ENCODE measurements at places on chromosomes 6 and 20. TPM values are rescaled to one million over a fixed set of nuclear protein-coding genes. Genes with fewer than 3 reads are reported as not detected.
A peak's percentile ranks its signal among the peaks of the same experiment; 100 is the strongest.

GRCh38 chr20:11549172-11550103 lies 368.3 kb upstream of the BTBD3 start:
- H3K36me3 ChIP-seq: no peaks in the 10 kb centered on the region
- no peaks in the 10 kb centered on the region for H3K27me3 ChIP-seq
- DNase-seq: no peak
- H3K4me3 ChIP-seq: no peak overlapping the region
- H3K27ac ChIP-seq: no peak overlapping the region
- H3K4me1 ChIP-seq: no peaks in the 10 kb centered on the region

The SMLR1 gene
- 0.31 TPM for total RNA-seq

GRCh38 chr6:82022614-82023129 lies 224.9 kb downstream of the IBTK start:
- H3K4me3 ChIP-seq: no peak overlapping the region
- no peaks in the 10 kb centered on the region for H3K36me3 ChIP-seq
- DNase-seq: no peak
- H3K4me1 ChIP-seq: peaks cover 4% of the 10 kb centered on the region
- H3K27ac ChIP-seq: no peak overlapping the region

GRCh38 chr20:51616060-51616459 lies 73.5 kb upstream of the NFATC2 start:
- no peaks in the 10 kb centered on the region for H3K4me1 ChIP-seq
- H3K27ac ChIP-seq: no peak overlapping the region
- DNase-seq: no peak
- no peak overlapping the region for H3K4me3 ChIP-seq
- no peaks in the 10 kb centered on the region for H3K27me3 ChIP-seq
- H3K36me3 ChIP-seq: no peaks in the 10 kb centered on the region

GRCh38 chr6:106152952-106153351 lies 66.8 kb downstream of the PRDM1 start:
- H3K36me3 ChIP-seq: no peaks in the 10 kb centered on the region
- no peaks in the 10 kb centered on the region for H3K27me3 ChIP-seq
- peaks cover 8% of the 10 kb centered on the region for H3K4me1 ChIP-seq
- no peak overlapping the region for H3K4me3 ChIP-seq
- no peak for DNase-seq

DNA sequence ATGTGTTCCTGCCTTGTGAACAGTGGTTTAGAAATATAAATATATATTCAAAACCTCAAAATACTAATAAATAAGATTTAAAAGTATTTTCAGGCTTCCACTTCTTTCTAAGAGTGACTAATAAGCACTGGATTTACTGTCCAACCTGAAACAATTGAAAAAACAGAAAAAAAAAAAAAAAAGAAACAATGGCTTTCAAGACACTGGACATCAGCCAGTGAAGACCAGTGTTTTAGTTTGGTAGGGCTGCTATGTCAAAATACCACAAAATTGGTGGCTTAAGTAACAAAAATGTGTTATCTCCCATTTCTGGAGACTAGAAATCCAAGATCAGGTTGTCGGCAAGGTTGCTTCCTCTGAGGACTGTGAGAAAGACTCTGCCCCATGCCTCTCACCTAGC lies 101.4 kb upstream of the PDE7B start:
- no peaks in the 10 kb centered on the region for H3K27me3 ChIP-seq
- no peak for DNase-seq
- no peak overlapping the region for H3K27ac ChIP-seq
- H3K4me1 ChIP-seq: no peaks in the 10 kb centered on the region

The BNIP5 gene
- total RNA-seq: 0.87 TPM

The HFE gene
- total RNA-seq: 4.1 TPM

The TNF gene
- 0.31 TPM for total RNA-seq

GRCh38 chr6:40719671-40720374 lies 132.7 kb upstream of the LRFN2 start:
- H3K36me3 ChIP-seq: no peaks in the 10 kb centered on the region
- no peaks in the 10 kb centered on the region for H3K27me3 ChIP-seq
- peak overlapping the region; percentile 20 for H3K27ac ChIP-seq
- no peak overlapping the region for H3K4me3 ChIP-seq

GRCh38 chr6:11543919-11544518 lies 6.5 kb downstream of the TMEM170B start:
- no peaks in the 10 kb centered on the region for H3K36me3 ChIP-seq
- no peak for DNase-seq
- H3K27ac ChIP-seq: no peak overlapping the region
- no peak overlapping the region for H3K4me3 ChIP-seq
- H3K27me3 ChIP-seq: no peaks in the 10 kb centered on the region

DNA sequence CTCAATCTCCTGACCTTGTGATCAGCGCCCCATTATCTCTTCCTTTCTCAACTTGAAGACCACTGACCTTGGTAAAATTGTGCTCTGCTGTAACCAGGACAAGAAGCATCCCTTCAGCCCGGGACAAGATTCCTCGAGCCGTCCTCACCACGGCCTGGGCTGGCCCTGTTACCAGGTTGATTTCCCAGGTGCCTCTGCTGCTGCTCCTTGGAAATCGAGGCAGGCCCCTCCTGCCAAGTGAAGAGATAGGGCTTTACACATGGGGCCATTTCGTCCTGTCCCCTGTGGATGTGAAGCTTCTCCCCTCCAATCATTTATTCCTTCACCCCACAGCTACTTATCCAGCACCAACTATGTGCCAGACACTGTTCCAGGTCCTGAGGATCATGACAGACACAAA lies 21.5 kb downstream of the RAB44 start:
- H3K27ac ChIP-seq: no peak overlapping the region
- H3K4me3 ChIP-seq: no peak overlapping the region

- H3K27ac ChIP-seq: no peak overlapping the region
- H3K4me3 ChIP-seq: no peak overlapping the region
- peak; percentile 70 for DNase-seq
- peaks cover 11% of the 10 kb centered on the region for H3K4me1 ChIP-seq
Observed at GRCh38 chr6:37566111-37566949, 66.6 kb upstream of the CCDC167 start.

DNA sequence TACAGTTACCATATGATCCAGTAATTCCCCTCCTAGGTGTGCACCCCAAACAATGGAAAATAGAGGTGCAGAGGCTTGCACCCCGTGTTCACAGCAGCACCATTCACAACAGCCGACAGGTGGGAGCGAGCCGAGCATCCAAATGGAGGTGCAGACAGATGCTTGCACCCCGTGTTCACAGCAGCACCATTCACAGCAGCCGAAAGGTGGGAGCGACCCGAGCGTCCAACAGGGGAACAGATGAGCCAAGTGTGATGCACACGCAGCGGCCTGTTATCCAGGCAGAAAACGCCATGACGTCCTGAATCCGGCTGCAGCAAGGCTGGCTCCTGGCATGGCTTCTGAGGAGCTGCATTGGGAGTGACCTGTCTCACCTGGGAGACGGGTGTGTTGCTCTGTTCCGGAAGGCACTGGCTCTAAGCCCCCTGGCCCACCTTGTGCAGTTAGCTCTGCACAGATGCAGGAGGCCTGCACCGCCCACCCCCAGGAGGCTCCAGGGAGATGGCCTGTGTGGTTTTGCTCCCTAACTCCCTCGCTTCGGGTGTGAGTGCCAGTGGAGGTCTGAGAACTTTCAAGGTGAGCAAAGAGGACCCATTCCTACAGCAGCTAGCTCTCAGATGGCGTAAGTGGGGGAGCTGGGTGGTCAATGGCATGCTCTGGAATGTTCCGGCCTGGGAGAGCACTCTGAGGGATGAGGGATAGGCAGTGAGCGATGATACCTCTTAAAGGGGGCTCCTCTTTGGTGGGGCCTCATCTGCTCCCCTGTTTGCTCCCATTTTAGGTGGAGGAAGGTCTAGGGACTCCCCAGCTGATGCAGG lies 47.8 kb upstream of the FRMD1 start:
- H3K27me3 ChIP-seq: no peaks in the 10 kb centered on the region
- DNase-seq: peak; percentile 5
- no peak overlapping the region for H3K27ac ChIP-seq

The CST4 gene
- not detected for total RNA-seq

GRCh38 chr20:6061544-6061943 lies 7.7 kb upstream of the LRRN4 start:
- H3K36me3 ChIP-seq: no peaks in the 10 kb centered on the region
- H3K4me3 ChIP-seq: no peak overlapping the region
- H3K4me1 ChIP-seq: no peaks in the 10 kb centered on the region
- DNase-seq: no peak
- no peak overlapping the region for H3K27ac ChIP-seq

DNA sequence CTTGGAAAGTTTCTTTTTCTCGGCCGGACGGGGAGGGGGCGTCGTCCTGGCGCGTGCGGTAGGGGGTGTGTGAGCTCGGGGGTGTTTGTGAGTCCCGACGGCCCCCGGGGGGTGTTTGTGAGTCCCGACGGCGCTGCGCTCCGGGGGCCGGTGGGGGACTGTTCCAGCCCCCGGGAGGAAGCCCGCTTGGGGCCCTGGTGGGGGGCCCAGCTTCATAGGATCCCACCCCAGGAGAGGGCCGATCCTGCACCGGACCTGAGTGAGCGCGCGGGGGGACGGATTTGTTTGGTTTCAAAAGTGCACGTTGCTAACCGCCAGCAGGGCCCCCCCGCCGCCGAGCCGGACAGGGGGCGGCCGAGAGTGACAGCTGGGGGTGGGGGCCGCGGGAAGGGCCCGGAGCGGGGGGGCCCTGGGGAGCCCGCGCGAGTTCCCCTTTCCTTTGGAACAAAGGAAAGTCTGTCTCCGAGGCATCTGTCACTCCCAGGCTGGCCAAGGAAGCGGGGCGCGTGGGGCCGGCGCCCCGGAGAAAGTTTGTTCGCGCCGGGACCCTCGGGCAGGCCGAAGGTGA lies 485 bp downstream of the TGIF2 start:
- DNase-seq: no peak
- no peaks in the 10 kb centered on the region for H3K36me3 ChIP-seq
- H3K4me1 ChIP-seq: peaks cover 34% of the 10 kb centered on the region
- peak overlapping the region; percentile 93 for H3K27ac ChIP-seq
- no peaks in the 10 kb centered on the region for H3K27me3 ChIP-seq
- peak overlapping the region; percentile 97 for H3K4me3 ChIP-seq

DNA sequence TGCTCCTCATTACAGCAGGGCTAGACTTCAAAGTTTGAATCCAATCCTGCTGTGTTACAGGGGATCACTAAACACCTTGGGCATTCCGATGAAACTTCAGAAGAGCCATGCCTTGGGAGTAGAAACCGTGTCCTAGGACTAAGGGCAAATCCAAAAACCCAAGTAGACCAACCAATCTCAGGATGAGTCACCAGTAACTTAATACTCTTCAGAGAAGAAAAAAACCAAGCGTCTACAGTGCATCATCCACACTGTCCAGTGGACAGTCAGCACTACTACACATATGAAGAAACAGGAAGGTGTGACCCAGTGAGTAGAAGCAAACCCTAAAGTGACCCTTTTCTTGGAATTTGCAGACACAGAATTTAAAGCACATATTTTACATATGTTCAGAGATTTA lies 39.5 kb upstream of the VAPB start:
- no peaks in the 10 kb centered on the region for H3K4me1 ChIP-seq
- DNase-seq: no peak
- H3K4me3 ChIP-seq: no peak overlapping the region
- no peaks in the 10 kb centered on the region for H3K27me3 ChIP-seq
- H3K27ac ChIP-seq: no peak overlapping the region

GRCh38 chr6:148747145-148747470 lies 278 bp downstream of the UST start:
- H3K27ac ChIP-seq: peak overlapping the region; percentile 92
- peak overlapping the region; percentile 72 for H3K4me3 ChIP-seq
- peaks cover 7% of the 10 kb centered on the region for H3K4me1 ChIP-seq
- H3K36me3 ChIP-seq: no peaks in the 10 kb centered on the region
- DNase-seq: peak; percentile 68

DNA sequence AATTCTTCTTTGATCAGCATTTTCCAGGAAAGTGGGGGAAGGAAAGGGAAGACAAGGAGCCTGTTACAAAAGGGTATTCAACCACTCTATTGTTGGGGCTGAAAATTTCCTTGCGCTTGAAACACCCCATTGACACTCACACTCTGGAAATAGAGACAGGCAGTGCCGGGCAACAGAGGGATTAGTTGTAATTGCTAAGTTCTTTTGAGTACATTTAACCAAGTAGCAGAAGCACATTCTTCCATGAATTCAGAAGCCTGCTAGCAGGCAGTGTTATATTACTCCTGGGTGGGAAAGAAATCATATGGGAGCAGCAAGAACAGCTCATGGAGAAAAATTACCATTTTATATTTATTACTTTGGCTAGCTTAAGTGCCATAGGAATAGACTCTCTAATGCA lies 745.5 kb downstream of the C6orf118 start:
- H3K4me1 ChIP-seq: no peaks in the 10 kb centered on the region
- no peaks in the 10 kb centered on the region for H3K27me3 ChIP-seq
- no peak overlapping the region for H3K27ac ChIP-seq
- H3K4me3 ChIP-seq: no peak overlapping the region
- no peak for DNase-seq

- no peak overlapping the region for H3K4me3 ChIP-seq
- H3K27me3 ChIP-seq: no peaks in the 10 kb centered on the region
- H3K4me1 ChIP-seq: peaks cover 26% of the 10 kb centered on the region
- H3K36me3 ChIP-seq: no peaks in the 10 kb centered on the region
- no peak overlapping the region for H3K27ac ChIP-seq
- peak; percentile 93 for DNase-seq
Observed at GRCh38 chr6:33585403-33586107, 5.5 kb upstream of the BAK1 start.

DNA sequence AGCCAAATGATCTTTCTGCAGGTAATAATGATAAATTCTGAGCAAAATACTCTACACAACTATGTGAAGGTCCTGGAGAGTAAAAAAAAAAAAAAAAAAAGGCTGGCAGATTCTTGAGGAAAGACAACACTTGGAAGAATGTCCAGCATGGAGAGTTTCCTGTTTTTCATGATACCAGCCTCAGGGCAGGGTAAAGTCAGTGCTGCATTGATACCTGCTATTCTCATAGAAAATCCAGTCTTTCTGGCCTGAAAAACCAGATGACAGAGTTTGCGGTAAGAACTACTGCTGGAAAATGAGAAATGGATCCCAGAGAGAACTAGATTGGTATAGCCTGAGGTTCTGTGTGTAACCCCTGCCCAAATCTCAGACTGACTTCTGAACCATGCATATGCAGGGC lies 89.1 kb downstream of the AFG1L start:
- no peaks in the 10 kb centered on the region for H3K27me3 ChIP-seq
- no peaks in the 10 kb centered on the region for H3K4me1 ChIP-seq
- H3K27ac ChIP-seq: no peak overlapping the region
- no peak overlapping the region for H3K4me3 ChIP-seq
- H3K36me3 ChIP-seq: no peaks in the 10 kb centered on the region

The FNDC11 gene
- 85.4 TPM for total RNA-seq

DNA sequence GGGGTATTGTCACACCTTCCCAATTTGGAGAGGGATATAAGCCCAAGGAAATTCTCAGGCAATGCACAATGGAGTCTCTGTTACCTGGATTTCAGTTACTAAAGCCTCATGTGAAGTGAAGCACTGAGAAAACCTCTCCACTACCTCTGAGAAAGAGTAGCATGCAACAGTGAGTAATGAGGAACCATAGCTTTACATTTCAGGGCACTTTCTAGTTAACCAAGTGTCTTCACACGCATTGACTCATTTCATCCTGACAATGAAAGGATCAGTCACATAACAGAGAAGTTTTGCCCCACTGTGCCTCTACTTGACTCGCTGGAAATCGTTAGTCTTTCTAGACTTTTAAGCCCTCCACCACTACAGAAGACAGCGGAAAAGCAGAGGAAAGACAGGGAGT lies 86.2 kb upstream of the ARID1B start:
- H3K27me3 ChIP-seq: no peaks in the 10 kb centered on the region
- H3K27ac ChIP-seq: no peak overlapping the region
- no peaks in the 10 kb centered on the region for H3K36me3 ChIP-seq
- peaks cover 4% of the 10 kb centered on the region for H3K4me1 ChIP-seq
- DNase-seq: no peak

The LRRN4 gene
- total RNA-seq: 0.43 TPM
